ENCODE measurements at places on chromosomes 4 and X. TPM values are rescaled to one million over a fixed set of nuclear protein-coding genes. Genes with fewer than 3 reads are reported as not detected.

DNA sequence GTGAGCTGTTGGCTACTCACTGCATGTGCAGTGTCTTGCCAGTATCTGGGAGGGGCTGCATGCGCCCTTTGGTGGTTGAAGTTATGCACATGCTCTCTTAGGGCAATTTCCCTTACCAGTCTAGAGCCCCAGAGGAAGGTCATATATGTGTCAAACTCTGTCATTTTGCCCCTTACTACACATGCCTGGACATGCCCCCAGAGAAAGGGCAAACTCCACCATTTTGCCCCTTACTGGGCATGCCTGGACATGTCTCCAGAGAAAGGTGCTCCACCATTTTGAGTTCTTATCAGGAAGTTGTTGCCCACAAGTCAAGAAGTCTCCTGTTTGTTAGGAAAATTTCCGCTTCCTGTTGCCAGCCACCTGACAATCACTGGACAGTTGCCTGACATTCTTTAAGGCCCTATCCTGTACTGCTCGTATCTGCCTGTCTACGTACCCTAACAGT lies 56.4 kb upstream of the PLAC8 start:
- no peaks in the 10 kb centered on the region for H3K4me1 ChIP-seq
- DNase-seq, result no peak
- H3K27ac ChIP-seq, result no peak overlapping the region

The CFP gene
- 1.2 TPM for total RNA-seq

The GCNA gene
- 8.1 TPM for total RNA-seq

The RP2 gene
- total RNA-seq, result 25.5 TPM

- DNase-seq, result no peak
- H3K36me3 ChIP-seq, result peaks cover 21% of the 10 kb centered on the region
- no peaks in the 10 kb centered on the region for H3K4me1 ChIP-seq
- no peaks in the 10 kb centered on the region for H3K27me3 ChIP-seq
- no peak overlapping the region for H3K4me3 ChIP-seq
Measured at GRCh38 chr4:39855909-39856512, 121.7 kb downstream of the PDS5A start.

The PIR gene
- 40.9 TPM for total RNA-seq

The VCX3B gene
- total RNA-seq, result not detected

The GLRA3 gene
- total RNA-seq, result 0.12 TPM

The AKAP4 gene
- not detected for total RNA-seq

DNA sequence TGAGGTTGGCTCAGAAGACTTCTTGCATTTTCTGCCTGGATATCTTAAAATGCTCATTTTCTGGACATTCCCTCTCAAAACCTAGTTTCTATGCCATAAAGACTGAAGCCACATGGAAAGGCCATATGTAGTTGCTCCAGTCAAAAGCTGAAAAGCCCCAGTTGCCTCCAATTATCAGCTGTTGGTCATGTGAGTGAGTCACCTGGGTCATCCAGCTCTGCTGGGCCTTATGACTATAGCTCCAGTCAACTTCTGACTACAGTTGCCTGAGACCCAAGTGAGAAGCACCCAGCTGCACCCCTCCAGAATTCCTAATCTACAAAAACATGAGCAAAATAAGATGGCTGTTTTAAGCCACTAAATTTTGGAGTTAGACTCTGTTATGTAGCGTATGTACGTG lies 41.9 kb downstream of the HELQ start:
- DNase-seq, result no peak
- no peak overlapping the region for H3K4me3 ChIP-seq
- H3K27ac ChIP-seq, result no peak overlapping the region
- H3K27me3 ChIP-seq, result no peaks in the 10 kb centered on the region
- no peaks in the 10 kb centered on the region for H3K4me1 ChIP-seq

The GAGE12F gene
- not detected for total RNA-seq

The SSX1 gene
- total RNA-seq, result not detected

DNA sequence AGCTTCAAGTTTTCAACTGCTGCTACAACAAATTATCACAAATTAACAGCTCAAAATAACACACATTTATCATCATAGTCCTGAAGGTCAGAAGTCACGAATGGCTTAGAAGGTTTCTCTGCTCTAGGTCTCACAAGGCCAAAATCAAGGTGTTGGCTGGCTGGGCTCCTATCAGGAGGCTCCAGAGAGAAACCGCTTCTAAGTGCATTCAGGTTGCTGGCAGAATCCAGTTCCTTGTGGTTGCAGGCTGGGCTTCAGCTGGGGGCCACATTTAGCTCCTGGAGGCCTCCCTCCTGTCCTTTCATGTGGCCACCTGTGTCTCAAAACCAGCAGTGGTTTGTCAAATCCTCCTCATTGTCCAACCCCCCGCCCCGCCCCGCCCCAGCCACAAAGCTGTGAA lies 15.4 kb downstream of the MRFAP1 start:
- no peaks in the 10 kb centered on the region for H3K4me1 ChIP-seq
- no peak for DNase-seq
- peaks cover 18% of the 10 kb centered on the region for H3K27me3 ChIP-seq
- no peak overlapping the region for H3K27ac ChIP-seq
- H3K4me3 ChIP-seq, result no peak overlapping the region

- no peak overlapping the region for H3K27ac ChIP-seq
- H3K27me3 ChIP-seq, result no peaks in the 10 kb centered on the region
- no peak overlapping the region for H3K4me3 ChIP-seq
- H3K36me3 ChIP-seq, result no peaks in the 10 kb centered on the region
- no peaks in the 10 kb centered on the region for H3K4me1 ChIP-seq
Measured at GRCh38 chrX:68988865-68989264, 160.0 kb downstream of the EFNB1 start.

DNA sequence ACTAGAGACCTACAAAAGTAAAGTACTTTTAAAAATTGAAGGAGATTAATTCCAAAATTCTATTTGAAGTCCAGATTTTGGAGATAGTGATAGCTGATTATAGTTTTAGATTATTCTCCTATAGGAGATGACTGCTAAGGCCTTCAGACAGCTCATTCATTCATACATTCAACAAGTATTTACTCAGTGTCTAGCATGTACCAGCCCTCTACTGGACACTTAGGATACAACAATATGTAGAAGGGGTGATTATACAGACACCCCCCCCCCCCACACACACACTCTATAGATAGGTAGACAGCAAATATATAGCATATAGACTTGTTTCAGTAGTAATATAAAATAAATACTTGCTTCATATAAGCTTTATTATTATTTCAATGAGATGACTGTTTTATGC lies 60.4 kb upstream of the TAF9B start:
- H3K4me1 ChIP-seq, result no peaks in the 10 kb centered on the region
- peaks cover 18% of the 10 kb centered on the region for H3K27me3 ChIP-seq
- H3K4me3 ChIP-seq, result no peak overlapping the region
- H3K36me3 ChIP-seq, result no peaks in the 10 kb centered on the region
- DNase-seq, result no peak

- H3K4me1 ChIP-seq, result no peaks in the 10 kb centered on the region
- H3K27me3 ChIP-seq, result no peaks in the 10 kb centered on the region
- DNase-seq, result no peak
- no peaks in the 10 kb centered on the region for H3K36me3 ChIP-seq
- H3K4me3 ChIP-seq, result no peak overlapping the region
- no peak overlapping the region for H3K27ac ChIP-seq
Measured at GRCh38 chrX:11557120-11557519, 108.6 kb downstream of the ARHGAP6 start.

DNA sequence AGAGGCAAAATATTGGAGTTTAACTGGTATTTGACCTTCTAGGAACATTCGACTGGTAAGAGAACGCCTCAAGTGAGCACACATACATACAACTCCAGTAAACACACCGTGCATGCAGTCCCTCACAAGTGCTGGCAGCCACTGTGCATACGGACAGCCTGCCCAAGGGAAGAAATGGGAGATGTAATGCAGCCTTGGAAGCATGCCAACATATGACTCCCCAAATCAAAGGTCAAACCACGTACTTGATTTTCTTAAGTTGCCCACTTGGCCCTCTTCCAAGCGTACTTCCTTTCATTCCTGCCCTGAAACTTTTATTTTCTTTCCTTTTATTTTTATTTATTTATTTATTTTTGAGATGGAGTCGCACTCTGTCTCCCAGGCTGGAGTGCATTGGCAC lies 206.6 kb downstream of the SPRY1 start:
- H3K27me3 ChIP-seq, result no peaks in the 10 kb centered on the region
- peaks cover 38% of the 10 kb centered on the region for H3K4me1 ChIP-seq

DNA sequence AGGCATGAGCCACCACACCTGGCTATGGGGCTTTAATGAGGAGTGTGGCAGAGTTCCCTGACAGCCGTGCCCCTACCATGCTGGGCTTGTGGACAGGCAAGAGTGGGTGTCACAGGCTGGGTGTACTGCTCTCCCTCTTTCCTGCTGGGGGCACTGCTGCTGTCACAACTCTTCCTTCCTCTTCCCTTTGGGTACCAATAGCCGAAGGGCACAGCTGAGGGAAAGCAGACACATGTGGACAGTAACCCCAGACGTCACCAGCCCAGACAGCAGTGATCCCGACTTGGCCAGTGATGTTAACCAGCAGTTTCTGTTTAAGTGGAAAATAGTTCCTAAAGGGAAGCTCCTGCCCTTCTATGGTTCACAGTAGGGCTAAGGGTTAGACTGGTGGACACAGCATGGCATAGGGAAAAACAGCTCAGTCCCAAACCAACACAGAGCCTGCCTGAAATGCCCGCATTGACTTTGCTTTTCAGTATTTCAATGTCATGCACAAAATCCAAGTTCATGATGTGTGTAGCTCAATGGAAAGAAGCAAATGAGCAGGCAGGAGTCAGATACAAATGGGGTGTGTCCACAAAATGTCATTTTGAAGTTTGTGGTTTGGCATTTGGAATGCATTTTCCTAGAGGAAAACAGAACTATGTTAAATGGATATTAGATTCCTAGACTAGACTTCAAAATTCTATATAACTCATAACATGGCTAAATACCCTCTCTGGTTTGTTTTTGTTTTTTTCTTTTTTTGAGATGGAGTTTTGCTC lies 24.9 kb upstream of the DDX3X start:
- H3K27ac ChIP-seq, result no peak overlapping the region
- H3K4me1 ChIP-seq, result no peaks in the 10 kb centered on the region
- no peak for DNase-seq
- no peak overlapping the region for H3K4me3 ChIP-seq
- no peaks in the 10 kb centered on the region for H3K36me3 ChIP-seq

The ADH1B gene
- not detected for total RNA-seq

The SMIM10L2A gene
- total RNA-seq, result 1.2 TPM

DNA sequence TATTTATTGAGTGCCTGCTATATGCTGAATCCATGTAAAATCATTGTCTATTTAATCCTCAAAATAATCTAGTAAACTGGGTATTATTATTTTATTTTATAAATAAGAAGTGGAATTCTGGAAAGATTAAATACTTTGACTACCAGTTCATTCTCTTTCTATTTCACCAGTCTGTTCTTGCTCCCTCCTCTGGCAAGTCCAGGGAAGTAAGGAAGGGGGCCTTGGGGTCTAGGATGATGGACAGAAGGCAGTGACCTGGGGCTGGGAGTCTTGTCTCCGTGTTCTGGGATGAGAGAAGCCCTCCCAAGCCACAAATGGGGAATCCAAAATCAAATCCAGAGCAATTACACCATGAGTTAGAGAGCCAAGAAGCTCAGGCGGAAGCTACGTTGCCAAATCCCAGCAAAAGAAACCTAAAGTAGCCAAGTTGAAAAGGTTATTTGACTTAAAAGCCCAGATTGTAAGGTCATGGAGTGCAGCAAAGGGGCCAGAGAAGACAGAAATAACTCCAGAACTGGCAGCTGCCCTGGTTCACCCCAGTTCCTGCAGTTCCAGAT lies 28.3 kb upstream of the PARM1 start:
- DNase-seq, result no peak
- H3K36me3 ChIP-seq, result no peaks in the 10 kb centered on the region
- no peaks in the 10 kb centered on the region for H3K27me3 ChIP-seq
- no peak overlapping the region for H3K4me3 ChIP-seq

- no peaks in the 10 kb centered on the region for H3K36me3 ChIP-seq
- no peaks in the 10 kb centered on the region for H3K4me1 ChIP-seq
- no peak for DNase-seq
- H3K27ac ChIP-seq, result no peak overlapping the region
- H3K27me3 ChIP-seq, result no peaks in the 10 kb centered on the region
Measured at GRCh38 chrX:92270936-92271855, 492.0 kb downstream of the PCDH11X start.

DNA sequence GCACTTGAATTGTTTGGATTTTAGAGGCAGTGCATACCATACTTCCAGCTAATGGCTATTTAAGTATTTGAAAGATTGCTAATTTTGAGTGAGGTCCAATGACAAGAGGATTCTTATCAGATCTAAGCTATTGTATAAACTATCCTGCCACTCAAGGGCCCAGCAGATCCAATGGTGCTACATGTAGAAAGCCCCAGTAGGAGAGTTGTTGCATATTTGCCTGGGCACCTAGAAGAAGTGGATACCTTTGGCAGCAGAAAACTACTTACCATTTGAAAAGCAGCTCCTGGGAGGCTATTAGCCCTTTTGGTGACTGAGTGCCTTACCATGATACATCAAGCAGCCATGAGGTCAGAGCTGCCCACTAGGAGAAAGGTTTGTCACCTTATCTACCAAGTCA lies 447.3 kb downstream of the C4orf33 start:
- no peak overlapping the region for H3K4me3 ChIP-seq
- no peak for DNase-seq
- H3K27ac ChIP-seq, result no peak overlapping the region
- H3K36me3 ChIP-seq, result no peaks in the 10 kb centered on the region
- no peaks in the 10 kb centered on the region for H3K27me3 ChIP-seq
- peaks cover 4% of the 10 kb centered on the region for H3K4me1 ChIP-seq

- no peak for DNase-seq
- H3K4me3 ChIP-seq, result no peak overlapping the region
- H3K4me1 ChIP-seq, result no peaks in the 10 kb centered on the region
- H3K36me3 ChIP-seq, result no peaks in the 10 kb centered on the region
- no peaks in the 10 kb centered on the region for H3K27me3 ChIP-seq
Measured at GRCh38 chr4:176671532-176671931, 121.2 kb downstream of the VEGFC start.

DNA sequence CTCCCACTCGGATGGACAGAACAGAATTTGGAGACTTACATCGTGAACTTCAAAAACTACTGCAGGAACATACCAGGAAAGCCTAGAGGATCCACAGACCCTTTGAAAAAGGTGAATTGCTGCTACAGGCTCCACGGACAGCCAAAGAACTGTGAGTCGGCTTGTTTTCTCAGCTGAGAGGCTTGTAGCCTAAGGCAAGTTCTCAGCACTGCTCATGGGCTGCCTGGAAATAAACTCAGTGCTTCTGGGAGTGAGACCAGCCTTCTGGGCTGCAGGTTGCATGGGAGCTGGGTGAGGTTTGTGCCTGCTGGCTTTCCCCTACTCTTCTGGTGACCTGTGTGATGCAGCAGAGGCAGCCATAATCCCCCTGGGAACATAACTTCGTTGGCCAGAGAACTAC lies 1397.6 kb downstream of the FAM133A start:
- no peak overlapping the region for H3K4me3 ChIP-seq
- no peaks in the 10 kb centered on the region for H3K4me1 ChIP-seq
- no peaks in the 10 kb centered on the region for H3K27me3 ChIP-seq
- DNase-seq, result no peak
- H3K36me3 ChIP-seq, result no peaks in the 10 kb centered on the region
- H3K27ac ChIP-seq, result no peak overlapping the region

The DIPK2B gene
- not detected for total RNA-seq
